NCI-H2171 (cell line): ENCODE measurements at places on chromosomes 12 and 14.

GRCh38 chr12:94841904-94842610 is 161.4 kb downstream of the NDUFA12 start:
- no peak for DNase-seq

GRCh38 chr14:59438195-59438647 is 27.0 kb downstream of the GPR135 start:
- DNase-seq: no peak

DNA sequence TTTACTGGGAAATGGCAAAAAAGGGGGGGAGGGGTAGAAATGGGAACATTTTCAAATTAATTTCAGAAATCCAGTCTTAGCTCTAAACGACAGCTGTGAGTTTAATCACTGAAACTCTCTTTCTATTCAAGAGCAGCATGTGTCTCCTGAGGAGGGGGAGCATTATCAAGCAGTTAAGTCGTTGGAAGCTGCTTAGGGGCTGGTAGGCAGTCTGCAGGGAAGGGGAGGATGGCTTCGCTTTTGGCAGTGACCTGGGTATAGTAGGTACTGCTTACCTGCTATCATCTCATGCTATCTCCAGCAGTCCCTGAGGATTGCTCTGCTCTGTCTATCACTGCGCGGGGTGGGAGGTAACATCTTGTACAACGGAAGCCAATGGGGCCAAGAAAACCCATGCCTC is 567.4 kb downstream of the NRXN3 start:
- no peak for DNase-seq

GRCh38 chr12:78534311-78534710 is 330.3 kb upstream of the SYT1 start:
- no peak for DNase-seq

GRCh38 chr12:72236071-72236705 is 36.0 kb upstream of the TRHDE start:
- DNase-seq: no peak

- no peak for DNase-seq
Observed at GRCh38 chr12:82694276-82694675, 7.6 kb downstream of the TMTC2 start.

- DNase-seq: no peak
Observed at GRCh38 chr12:129101404-129101803, 248.1 kb downstream of the GLT1D1 start.

GRCh38 chr12:66763467-66763866 is 84.6 kb upstream of the GRIP1 start:
- DNase-seq: no peak

DNA sequence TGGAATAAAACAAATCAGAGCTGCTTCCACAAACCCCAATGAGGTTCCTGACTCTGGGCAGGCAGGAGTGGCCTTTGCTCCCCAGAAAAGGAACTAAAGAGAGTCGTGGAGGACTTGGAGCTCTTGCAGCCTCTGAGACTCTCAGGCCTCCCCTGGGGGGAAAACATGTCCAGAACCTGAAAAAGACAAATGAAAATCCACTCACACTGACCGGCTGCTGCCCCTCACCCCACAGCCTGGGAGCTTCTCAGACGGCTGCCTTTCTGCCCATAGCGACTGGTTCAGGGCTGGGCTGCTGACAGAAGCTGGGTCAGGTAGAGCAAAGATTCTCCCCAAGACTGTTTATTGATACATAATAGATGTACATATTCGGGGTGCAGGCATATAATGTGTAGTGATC is 356.0 kb downstream of the ADGRD1 start:
- no peak for DNase-seq

GRCh38 chr12:45415393-45415817 is 199.5 kb downstream of the ANO6 start:
- no peak for DNase-seq

DNA sequence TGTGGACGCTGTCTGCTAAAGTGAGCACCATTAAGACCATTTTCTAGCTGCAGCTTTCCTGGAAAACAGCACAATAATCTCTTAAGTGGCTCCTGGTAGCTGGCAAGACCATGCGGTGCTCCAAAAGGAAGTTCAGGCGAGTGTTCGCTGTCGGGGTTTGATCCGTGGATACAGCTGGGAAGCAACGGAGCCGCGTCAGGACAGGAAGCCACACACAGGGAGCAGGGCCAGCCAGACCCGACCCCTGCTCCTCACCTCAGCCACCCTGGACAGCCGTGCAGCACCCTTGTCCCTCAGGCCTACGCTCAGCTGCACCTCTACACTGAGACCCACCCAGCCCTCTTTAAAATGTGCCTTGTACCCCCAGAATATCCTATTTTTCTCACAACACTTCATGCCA is 19.4 kb downstream of the ZFYVE21 start:
- DNase-seq: no peak

GRCh38 chr12:24404086-24404815 is 454.8 kb upstream of the SOX5 start:
- DNase-seq: no peak

DNA sequence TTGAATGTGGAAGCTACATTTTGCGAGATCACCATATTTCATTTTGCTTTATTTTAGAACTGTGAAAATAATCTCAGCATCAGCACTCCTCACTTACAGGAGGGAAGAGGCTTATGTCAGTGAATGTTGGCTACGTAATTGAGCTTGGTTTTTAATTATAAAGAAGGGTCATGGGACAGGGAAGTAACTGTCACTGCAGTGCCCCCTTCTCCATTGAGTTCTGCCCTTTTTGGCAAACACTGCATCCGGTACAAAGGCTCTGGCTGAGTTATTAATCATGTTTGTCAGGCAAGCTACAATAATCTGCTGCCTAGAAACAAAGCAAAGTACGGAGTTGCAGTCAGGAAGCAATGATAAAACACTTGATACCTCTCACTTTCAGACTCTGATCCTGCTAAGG is 546.7 kb downstream of the SNAPC1 start:
- DNase-seq: no peak

GRCh38 chr12:29818916-29819623 is 35.3 kb upstream of the TMTC1 start:
- DNase-seq: no peak

- no peak for DNase-seq
Observed at GRCh38 chr12:18750085-18750484, 12.2 kb downstream of the CAPZA3 start.

DNA sequence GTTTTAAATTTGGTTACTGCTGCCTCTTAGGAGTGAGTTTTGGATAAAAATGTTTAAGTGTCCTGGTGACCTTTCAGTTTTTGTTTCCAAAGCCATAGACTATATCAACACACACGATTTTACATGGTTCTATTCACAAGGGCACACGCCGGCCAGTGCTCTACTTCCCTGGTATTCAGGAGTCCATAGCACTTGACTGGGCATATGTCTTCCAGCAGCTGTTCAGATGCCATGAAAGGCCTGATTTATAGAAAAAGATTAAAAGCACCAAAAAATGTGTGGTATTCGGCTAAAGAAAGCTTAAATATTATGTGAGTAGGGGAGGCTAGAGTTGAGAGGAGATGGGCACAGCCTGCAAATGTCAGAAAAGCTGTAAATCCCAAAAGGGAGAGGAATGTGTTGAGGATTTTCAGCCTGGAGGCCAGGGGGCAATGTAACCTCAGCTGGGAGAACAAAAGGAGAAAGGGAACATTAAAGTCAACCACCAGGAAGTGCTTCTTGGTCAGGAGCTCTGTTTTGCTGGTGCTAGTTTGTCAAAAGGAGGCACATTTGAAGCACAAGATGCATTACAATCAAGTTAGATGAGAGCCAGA is 478.4 kb downstream of the RAD51B start:
- DNase-seq: no peak

DNA sequence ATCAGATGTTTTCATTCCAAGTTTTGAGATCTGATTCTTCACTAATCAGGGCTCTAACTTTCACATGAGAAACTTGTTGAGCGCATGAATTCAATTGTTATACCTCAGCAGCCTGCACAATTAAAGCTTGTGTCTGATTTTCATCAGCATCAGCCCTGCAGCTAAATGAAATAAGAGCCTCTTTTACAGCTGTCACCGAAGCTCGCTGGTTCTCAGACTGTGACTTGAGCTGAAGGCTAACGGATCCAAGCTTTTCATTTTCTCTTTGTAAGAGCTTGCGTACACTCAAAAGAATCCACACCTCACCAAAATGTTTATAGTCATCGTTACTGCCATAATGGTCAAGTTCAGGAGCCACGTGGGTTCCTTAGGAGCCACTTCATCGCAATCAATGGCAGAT is 65.5 kb upstream of the BEGAIN start:
- peak; percentile 47 for DNase-seq

DNA sequence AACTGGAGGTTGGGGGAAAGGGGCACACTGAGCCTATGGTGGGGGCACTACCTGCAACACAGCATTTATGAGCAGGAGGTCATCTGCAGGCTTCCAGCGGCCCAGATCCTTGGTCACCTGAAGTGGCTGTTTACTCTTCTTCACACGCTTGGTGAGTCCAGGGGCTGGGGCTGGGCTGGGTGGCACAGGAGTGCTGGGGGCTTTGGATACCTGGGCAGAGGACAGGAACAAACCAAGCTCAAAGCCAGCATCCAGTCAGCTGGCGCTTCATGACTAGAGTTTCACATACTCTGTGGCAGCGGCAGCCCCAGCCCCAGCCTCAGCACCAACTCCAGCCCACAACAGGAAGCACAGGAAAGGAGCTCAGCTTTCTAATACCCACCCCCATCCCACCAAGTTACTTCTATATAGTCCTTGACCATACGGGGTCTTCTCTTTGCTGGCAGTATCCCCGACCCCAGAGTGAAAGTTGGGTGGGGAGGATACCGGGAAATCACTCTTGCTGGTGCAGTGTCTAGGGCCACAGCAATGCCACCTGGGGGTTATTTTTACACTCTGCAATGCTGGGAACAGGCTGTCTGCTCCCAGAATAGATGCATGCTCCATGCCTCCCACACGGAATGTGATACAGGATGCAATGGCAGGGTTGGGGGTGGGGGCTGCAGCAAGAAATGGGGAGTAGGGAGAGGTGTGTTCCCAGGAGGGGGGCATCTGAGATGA is 3.1 kb downstream of the MCRS1 start:
- no peak for DNase-seq

- no peak for DNase-seq
Observed at GRCh38 chr12:1189163-1189562, 198.1 kb downstream of the ERC1 start.
